Activated T-helper 17 cell treated with anti-CD3 and anti-CD28 coated beads, Interleukin-2, amount 50 U/mL, for 72 hours (primary cell): ENCODE measurements at places on chromosomes 1 and 21. TPM values are rescaled to one million over a fixed set of nuclear protein-coding genes. Genes with fewer than 3 reads are reported as not detected.
A peak's percentile ranks its signal among the peaks of the same experiment; 100 is the strongest.

TCHHL1 gene
- total RNA-seq, result not detected

- ATAC-seq, result no peak
Measured at GRCh38 chr1:154741741-154742495, 128.2 kb downstream of the KCNN3 start.

DNA sequence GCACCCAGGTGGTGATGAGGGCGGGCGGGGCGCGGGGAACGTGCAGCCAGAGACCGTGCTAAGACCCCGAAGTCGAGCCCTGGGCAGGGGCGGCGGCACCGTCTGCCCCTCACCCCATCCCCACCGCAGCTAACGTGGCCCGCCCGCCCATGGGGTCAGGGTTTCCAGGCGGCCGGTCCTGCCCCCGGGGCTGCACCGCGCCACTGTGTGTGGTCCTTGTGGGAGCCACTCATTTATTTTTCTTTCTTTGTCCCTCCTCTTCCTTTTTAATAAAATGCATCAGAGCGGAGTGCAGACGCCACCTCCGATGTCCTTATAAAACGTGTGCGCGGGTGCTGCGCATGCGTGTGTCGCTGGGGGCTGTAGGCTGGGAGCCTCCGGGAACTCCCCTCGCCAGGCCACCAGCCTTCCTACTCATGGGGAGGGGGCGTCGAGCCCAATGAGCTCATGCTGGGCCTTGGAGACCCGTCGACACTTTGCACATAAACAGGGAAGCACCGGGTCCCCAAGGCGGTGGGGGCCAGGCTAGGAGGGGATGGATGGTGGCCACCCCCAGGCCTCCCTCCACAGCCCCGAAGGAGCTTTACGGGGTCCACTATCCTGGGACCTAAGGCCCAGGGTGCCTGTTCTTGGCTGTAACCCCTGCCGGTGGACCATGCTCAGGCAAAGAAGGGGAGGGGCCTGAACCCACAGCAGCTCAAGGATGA lies 59.9 kb downstream of the WNT9A start:
- ATAC-seq, result no peak

CALML6 gene
- total RNA-seq, result 1.7 TPM

DNA sequence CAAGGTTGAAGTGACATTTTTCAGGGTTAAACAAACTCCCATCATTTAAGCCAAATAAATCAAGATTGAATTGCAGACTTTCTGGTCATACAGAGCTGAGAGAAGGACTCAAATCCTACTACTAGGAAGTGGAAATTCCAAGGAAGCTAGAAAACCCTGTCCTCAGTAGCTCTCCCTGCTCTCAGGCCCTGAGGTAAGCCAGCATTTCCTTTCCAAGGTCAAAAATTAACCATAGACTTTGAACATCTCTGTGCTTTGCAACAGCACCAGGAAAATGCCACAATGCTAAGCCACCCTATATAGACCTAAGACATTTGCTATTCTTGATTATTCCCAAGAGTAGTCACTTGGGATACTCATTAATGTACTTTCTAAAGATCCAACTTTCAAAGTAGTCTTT lies 45.1 kb downstream of the LUZP1 start:
- no peak for ATAC-seq

- ATAC-seq, result no peak
Measured at GRCh38 chr1:87394513-87394912, 65.8 kb downstream of the LMO4 start.

EDARADD gene
- 4.0 TPM for total RNA-seq

IVL gene
- total RNA-seq, result not detected

GJA9 gene
- total RNA-seq, result not detected

- ATAC-seq, result no peak
Measured at GRCh38 chr1:10459184-10459583, 9.4 kb downstream of the CORT start.

GRCh38 chr1:64848136-64848535 lies 103.3 kb downstream of the RAVER2 start:
- ATAC-seq, result no peak

GRCh38 chr1:94787691-94788090 lies 32.5 kb upstream of the SLC44A3 start:
- no peak for ATAC-seq

PPP1R12B gene
- total RNA-seq, result 21.6 TPM

DNA sequence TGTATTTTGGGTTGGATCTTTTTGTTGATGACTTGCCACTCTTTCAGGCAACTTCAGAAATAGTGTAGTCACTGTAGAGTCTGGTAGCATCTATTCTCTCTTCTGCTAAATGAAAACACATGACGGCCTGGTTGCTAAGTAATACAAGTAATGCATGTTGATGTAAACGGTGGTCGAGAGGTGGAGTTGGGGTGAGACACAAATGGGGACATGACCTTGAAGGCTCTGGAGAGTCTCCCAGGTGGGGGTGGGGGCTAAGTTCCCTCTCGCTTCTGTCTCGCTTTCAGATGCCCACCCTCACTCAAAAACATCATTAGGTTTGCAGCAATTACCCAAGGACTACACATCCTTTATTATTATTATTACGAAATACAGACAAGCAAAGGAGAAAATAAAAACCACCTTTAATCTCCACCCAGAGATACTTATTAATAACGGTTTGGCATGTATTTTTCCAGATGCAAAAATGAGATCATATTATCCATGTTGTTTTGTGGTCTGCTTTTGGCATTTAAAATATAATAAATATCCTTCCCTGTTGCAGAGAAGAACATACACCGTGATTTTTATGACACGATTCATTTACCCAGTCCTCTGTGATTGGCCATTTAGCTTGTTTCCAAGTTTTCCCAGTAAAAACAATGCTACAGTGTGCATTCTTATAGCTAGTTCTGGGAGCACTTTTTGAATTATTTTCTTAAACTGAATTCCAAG lies 138.1 kb downstream of the MIS18A start:
- no peak for ATAC-seq

GRCh38 chr1:55146781-55147180 lies 68.4 kb downstream of the USP24 start:
- ATAC-seq, result no peak

HSD3B2 gene
- not detected for total RNA-seq

MED8 gene
- total RNA-seq, result 39.4 TPM

DNA sequence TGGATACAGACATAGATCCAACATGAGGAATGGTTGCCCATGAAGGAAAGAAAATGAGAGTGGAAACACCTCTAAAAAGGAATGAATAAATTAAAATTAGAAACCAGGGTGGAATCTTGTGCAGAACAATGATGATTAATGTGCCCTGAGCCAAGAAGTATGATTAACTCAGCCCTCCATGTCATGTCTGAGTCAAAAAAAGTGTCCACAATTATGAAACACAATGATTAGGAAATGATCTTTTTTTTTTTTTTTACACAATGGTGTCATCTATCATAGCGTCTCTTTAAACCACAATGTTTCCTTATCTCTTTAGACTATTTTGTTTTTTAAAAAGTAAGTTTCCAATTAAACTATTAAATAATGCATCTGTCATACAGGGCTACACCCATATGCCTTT lies 78.9 kb upstream of the RAB4A start:
- peak; percentile 79 for ATAC-seq

DNA sequence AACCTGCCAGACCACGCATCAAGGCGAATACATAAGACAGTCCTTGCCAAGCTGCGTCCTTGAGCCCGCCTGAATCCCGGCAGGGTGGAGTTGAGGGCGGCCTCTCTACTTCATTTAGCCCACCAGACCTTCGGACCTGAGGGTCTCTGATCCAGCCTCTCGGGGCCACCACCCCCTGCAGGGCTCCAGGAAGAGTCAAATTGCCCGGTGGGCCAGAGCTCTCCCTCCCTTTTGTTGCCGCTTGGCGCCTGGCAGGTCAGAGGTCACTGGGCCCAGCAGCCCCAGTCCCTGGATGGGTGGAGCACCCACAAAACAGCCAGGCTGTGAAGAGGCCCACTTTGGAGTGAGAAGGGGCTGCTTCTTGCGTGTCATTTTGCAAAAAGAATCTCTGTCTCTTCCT lies 9.0 kb downstream of the GNG4 start:
- no peak for ATAC-seq
